ENCODE measurements at places on chromosomes 1 and 21.

DNA sequence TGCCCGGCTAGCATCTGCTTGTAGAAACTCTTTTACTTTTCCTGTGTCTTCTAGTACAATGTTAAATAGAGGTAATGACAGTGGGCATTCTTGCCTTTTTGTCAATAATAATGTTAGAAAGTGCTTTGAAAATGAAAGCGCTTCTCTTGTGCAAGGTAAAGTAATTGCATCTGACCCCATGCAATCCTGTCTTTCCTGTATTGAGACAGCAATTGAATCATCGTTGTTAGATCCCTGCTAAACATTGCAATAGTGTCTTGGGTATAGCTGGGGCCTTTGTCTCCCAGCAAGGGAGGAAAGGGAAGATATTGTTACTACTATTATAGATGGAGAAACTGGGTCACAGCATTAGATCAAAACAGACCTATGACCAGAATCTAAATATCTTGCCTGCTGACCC is 80.9 kb downstream of the TLR5 start:
- DNase-seq: no peak

GRCh38 chr1:80403471-80403893 is 1397.0 kb upstream of the ADGRL4 start:
- DNase-seq: no peak

GRCh38 chr1:228833911-228834688 is 98.8 kb downstream of the RHOU start:
- DNase-seq: no peak

GRCh38 chr1:72109916-72110315 is 172.4 kb downstream of the NEGR1 start:
- no peak for DNase-seq

DNA sequence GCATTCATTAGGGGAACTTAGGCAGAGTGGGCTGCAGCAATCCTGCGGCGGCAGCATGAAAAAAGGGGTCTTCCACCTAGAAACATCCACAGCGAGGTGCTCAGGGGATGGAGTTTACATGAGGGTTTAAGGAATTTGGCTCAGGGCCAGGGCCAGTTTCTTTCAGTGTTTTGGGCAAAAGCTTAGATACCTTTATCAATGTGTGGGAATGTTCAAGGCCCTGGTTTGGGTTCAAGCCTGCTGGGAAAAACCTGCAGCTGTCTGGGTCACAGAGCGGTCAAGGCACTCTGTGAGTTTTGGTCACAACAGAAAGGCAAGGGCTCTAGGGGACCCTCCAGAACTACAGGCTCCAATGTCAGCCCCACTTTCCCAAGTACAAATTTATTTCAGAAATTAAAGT is 230.3 kb downstream of the DISC1 start:
- no peak for DNase-seq

All from 8988T (cell line).